Brain pericyte (primary cell): ENCODE measurements at places on chromosomes 5 and 9.
A peak's percentile ranks its signal among the peaks of the same experiment; 100 is the strongest.

DNA sequence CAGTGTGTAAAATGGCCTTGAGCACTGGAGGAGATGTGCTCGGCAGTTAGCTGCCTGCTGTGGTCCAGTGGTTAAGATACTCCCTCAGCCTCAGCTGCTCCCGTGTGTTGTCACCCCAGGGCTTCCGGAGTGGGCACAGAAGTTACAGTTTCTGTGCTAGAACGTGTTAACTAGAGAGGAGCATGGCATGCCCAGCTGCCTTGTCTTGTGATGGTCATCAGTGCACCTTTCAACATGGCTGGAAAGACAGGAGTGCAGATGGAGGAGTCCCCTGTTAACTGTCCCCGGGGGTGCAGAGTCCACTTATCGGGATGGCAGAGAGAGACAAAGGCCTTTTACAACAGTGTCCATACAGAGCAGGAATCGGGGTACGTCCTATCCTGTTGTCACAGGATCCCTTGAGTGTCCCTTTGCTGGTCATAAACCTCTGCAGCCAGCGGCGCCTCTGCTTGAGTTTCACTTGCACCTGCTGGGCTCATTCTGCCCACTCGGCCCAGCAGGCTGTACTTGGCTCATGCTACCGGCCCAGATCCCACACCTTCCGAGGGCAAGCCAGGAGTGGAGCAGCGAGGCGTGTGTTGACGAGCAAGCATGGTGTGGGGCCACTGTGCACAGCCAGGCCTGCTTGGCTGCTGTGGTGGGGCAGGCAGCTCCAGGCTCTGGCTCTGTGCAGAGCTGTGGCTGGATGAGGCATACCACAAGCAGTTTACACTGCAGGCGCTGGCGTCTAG lies 112.6 kb downstream of the EHMT1 start:
- no peak for DNase-seq

DNA sequence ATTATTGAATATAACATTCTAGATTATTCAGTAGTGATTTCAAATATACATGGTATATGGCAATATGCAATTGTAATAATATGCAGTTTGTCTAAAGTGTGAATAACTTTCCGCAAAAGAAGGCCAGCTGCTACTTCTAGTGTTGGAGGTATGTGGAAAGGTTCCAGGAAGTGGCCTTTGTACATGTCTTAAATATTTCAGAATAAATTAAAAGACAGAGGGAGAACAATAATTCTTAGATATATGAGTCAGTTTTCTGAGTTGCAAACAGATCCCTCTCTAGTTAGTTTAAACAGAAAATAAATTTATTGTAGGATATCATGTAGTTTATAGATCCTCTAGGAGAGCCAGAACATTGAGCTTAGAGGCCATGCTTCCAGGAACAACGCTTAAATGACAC lies 210.8 kb upstream of the ELL2 start:
- no peak for DNase-seq

- DNase-seq, result no peak
Measured at GRCh38 chr9:130846487-130847305, 11.6 kb downstream of the ABL1 start.

DNA sequence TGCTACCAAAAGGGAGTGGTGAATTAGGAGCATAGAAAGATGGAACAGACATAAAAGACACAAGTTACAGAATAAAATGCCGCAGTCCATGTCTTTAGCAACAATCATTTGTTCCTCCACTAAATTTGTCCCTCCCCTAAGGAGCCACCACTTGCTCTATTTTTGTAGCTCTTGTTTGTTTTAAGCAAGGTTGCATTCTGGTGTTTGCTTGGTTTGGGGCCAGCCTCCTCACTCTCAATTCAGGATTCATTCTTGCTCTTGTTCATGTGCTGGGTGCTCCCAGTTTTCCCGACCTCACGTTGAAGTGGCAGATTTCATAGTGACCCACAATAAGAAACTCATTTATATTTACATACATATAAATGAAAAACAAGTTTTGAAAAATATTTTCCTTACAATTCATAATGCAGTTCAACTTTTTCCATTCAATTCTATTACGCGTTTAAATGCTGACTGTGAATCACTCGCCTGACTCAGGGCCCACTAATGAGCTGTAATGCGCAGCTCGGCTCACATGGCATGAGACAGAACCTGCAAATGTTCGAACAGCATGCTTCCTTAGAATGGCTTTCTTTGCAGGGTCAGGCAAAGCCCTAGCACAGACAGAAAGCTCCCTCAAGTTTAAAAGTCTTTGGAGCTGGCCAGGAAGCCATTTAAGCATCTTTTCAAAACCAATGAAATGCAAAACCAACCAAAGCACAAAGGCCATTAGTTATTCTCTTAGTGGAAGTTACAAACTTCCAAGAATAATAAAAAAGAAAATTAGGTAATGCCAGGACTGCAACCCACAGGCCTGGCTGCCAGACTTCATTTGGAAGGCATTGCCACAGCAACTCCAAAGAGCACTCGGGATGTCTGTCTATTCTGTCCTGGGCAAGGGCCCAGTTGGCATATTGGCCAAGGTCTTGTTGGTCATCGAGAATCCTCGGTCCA lies 41.7 kb downstream of the RETREG1 start:
- DNase-seq, result no peak

GRCh38 chr9:135039266-135039870 lies 48.1 kb upstream of the OLFM1 start:
- DNase-seq, result no peak

DNA sequence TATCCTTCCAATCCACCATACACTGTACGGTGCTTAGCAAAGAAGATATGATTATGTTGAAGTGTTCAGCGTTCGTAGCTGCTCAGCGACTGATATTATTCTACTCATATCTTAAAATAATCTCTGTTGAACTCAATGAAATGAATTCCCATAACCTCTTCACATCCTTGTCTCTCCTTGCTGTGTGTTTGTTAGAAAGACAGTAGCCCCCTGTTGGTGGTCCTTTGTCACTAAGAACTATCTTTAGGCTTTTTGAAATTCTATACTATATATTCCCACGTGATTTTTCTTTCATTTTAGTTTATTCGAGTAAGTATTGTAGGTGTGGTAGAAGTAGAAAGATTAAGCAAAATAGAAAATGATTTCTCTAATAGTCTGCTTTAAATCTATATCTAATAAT lies 762.8 kb upstream of the WWC1 start:
- DNase-seq, result no peak

DNA sequence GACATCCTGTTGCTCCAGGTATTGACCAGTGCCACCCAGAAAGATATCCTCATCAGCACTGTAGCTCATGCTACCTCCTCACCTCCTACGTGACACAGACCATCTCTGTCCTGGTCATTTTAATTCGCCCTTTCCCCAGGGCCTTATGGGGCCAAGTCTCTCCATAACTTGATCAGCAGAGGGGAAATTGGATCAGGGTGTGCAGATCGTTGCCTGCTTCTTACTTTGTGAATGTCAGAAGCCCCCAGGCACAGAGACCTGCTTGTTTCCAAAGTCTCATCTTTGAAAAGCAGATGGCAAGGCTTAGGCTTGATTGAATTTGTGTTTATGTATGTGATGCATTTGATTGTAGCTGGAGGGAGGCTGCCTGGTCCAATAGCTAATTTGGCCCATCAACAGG lies 8.8 kb upstream of the DBH start:
- no peak for DNase-seq

- DNase-seq, result no peak
Measured at GRCh38 chr9:76609285-76610010, 150.5 kb downstream of the GCNT1 start.

DNA sequence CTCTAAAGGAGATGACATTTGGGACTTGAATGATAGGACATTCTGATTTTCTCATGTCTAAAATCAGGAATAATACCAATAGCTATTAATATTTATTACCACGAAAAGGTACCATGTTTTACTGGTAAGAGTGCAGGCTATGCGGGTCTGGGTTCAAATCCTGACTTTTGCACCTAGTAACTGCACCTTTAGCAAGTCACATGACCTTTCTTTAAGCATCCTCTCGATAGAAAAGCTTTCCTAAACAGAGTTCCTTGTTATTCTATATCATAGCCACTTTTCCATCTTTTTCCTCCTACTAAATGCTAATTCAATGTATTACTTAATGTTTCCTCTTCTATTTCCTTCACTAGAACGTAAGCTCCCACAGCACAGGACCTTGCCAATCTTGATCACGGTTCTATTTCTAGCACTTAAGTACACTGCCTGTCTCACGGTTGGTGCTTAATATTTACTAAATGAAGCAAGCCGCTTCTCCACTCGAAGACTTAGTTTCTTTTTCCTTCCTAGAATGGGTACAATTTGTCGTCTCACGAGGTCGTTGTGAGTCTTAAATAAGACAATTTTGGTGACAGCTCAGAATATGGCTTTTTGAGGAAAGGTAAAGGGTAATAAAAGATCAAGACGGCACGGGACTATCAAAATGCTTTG lies 816 bp downstream of the RBM18 start:
- DNase-seq, result no peak

DNA sequence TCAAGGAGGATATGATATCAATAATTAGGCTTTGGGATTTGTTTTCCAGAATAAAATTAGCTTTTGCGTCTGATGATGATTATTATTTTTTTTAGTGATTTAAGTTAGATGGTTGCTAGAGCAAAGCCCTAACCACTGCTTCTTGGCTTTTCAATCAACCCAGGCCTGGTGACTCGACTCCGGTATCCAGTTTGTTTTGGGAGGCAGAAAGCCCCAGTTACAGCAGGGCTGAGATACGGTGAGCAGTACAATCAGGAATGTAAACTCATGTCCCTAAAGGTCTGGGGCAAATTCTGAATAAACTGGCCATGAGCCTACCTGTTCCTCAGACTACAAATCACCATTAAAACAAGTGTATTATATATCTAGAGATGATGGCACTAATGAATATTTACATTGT lies 24.4 kb upstream of the CYFIP2 start:
- DNase-seq, result no peak

GRCh38 chr5:93163010-93163663 lies 417.9 kb downstream of the NR2F1-AS1 start:
- peak; percentile 51 for DNase-seq

DNA sequence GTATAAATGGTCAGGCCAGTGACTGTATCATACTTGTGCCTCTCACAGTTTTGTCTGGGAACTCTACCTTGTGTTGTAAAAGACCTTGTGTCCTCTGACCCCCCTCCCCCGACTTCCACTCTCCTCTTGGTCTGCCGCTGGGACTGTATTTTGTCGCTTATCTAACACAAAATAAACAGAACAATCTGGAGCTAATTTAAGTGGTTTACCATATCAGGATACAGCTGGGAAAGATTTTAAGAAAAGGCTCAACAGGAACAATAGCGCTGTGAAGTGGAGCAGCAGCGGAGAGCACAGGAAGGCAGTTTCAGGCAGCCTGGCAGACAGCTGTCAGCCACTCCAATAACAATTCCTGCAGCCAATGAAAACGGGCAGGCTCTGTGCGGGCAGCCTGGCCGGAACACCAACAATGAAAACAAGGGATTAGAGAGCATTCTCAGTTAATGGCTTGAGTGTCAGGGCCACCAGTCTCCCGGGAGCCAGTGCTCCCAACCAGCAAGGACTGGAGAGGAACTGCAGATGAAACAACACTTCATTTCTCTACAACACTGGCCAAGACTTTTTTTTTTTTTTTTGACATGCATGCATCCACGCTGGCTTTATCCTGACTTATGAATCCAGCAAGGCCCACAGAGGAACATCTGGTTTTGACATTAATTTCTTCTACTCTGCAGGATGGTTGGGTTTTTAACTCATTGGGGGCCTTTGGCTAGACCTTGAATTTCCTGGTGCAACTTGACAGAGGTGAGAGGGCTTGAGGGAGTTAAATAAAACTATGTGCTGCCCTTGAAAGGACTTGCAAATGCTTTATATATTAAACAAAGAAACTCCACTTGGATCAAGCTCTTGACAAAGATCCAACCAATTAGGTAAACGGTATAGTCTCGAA lies 76.7 kb downstream of the ARSB start:
- peak; percentile 59 for DNase-seq

GRCh38 chr5:98275980-98276379 lies 497.5 kb upstream of the RGMB start:
- DNase-seq, result no peak

DNA sequence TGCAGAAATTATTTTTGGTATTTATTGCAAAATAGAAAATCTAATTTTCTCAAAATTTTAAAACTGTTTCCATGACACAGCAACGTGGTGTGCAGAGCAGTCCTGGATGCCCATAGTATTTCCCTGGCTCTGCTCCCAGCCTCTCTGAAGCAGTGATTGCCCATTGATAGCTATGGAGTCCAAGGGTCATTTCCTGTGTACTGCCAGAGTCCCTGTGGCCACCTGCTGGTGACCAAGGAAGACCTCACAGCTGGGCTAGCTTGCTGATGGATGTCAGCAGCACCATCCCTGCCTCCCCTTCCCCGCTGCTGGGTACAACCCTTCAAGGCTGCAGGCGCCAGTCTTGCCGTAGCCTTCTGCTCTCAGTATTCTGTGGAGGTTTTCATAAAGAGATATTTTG lies 184.1 kb downstream of the DIRAS2 start:
- DNase-seq, result no peak

- DNase-seq, result no peak
Measured at GRCh38 chr9:79885093-79885857, 313.5 kb downstream of the TLE4 start.

DNA sequence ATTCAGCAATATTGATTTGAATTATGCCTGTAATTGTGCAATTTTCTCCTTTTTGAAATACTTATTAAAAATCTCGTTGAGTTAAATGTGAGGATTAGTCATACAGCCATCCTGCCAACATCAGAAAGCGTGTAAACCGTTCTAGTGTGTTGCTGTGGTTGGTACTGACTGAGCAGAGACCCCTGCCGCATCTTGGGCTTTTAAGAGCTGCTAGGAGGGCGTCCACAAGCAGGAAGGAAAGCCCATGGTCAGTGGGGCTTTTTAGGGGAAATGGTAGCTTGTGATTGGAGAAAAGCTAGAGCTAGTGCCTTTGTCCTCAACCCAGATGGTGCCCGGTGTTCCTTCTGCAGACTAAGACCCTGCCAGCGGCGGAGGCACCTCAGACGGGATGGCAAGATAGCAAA lies 1.3 kb downstream of the SDHA start:
- DNase-seq, result no peak

DNA sequence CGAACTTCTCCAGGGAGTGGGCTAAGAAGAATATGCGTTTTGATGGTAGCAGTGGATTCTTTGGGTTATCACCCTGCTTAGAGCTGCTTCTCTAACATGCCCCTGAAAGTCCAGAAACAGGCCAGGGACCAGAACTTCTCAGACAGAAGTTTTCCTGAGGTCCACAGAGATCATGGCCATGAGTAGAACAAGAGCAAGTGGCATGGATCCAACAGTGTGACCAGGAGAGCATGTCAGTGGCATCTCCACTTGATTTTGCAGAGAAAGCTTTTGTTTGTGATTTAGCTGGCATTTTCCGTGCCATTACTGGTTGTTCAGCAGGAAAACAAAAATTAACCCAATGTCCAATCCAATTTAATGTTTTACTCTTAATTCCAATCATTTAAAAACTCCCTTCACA lies 298.5 kb upstream of the CD180 start:
- DNase-seq, result no peak

DNA sequence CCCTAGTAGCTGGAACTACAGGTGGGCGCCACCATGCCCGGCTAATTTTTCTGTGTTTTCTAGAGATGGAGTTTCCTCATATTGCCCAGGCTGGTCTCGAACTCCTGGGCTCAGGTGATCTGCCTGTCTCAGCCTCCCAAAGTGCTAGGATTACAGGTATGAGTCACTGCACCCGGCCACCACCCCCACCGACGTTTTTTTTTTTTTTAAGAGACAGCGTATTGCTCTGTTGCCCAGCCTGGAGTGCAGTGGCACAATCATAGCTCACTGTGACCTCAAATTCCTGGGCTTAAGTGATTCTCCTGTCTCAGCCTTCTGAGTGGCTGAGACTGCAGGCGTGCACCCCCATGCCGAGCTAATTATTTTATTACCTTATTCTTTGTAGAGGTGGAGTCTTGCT lies 38.2 kb downstream of the WDR70 start:
- no peak for DNase-seq

GRCh38 chr5:81105261-81105877 lies 127.8 kb upstream of the CKMT2 start:
- no peak for DNase-seq
